ENCODE measurements at places on chromosomes 4 and X. TPM values are rescaled to one million over a fixed set of nuclear protein-coding genes. Genes with fewer than 3 reads are reported as not detected.

Gene FTSJ1
- total RNA-seq = 99.4 TPM

- DNase-seq = no peak
These were observed 46.4 kb upstream of the PARM1 start for GRCh38 chr4:74886484-74886883.

- no peak for DNase-seq
These were observed 127.3 kb upstream of the MAGEB16 start for GRCh38 chrX:35670889-35671288.

DNA sequence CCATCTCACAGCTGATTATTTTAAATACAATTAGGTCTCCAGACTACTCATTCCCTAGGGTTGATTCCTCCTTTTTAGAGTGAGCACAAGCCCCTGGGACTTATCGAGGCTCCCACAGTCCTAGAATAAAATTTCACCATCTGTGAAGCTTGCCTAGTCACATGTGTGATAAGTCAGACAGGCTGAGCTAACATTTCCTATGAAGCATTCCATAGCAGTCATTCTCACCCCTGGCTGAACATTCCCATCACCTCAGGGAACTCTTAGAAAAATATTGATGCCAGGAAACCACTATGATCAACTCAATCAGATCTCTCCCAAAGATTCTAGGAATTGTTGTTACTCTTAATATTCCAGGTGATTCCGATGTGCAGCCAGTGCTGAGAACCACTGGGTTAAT, 37.7 kb downstream of the ARHGEF9 start:
- no peak for DNase-seq

DNA sequence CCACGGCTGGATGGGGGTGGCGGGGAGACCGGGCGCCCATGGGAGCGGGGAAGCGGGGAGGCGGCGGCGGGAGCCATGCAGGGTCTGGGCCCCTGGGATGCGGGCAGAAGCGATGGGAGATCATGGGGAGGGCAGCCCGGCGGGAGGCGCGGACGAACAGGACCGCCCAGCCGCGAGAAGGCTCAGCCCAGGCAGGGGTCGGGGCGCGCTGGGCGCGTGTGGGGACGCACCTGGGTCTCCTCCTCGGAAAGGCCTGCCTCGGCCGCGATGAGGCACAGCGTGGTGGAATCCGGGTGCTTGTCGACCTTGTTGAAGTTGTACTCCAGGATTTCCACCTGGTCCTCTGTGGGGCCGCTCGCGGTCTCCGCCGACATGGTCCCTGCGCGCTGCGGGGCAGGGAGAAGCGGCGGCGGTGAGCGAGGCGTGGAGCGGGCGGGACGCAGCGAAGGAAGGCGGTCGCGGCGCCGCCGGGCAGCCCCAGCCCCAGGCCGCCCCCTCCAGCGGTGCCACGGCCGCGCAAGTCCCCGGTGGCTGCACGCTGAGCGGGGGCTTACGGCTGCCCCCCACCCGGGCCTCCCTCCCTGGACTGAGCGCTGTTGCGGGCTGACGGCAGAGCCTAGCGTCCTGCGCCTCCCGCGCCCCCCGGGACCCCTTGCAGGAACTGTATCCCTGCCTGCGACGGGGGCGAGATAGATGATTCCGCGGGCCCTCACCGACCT, 25.3 kb downstream of the HOPX start:
- DNase-seq = no peak

DNA sequence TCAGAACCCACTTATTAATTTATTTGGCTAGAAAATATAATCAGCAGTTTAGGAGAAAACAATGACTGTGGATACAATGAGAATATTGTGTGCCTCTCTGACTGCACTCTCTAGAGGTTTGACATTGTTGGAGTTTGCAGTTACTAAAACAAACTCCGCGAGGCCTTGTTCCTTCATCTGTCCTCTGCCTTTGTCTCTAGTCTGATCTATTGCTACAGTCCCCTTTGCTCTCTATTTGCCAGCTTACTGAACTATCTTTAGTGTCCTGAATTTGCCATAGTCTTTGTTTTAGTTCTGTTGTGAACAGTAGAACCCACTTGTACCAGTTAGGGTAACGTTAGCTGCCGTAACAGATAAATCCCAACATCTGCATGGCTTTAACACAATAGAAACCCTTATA, 81.4 kb upstream of the RPS6KA3 start:
- no peak for DNase-seq

DNA sequence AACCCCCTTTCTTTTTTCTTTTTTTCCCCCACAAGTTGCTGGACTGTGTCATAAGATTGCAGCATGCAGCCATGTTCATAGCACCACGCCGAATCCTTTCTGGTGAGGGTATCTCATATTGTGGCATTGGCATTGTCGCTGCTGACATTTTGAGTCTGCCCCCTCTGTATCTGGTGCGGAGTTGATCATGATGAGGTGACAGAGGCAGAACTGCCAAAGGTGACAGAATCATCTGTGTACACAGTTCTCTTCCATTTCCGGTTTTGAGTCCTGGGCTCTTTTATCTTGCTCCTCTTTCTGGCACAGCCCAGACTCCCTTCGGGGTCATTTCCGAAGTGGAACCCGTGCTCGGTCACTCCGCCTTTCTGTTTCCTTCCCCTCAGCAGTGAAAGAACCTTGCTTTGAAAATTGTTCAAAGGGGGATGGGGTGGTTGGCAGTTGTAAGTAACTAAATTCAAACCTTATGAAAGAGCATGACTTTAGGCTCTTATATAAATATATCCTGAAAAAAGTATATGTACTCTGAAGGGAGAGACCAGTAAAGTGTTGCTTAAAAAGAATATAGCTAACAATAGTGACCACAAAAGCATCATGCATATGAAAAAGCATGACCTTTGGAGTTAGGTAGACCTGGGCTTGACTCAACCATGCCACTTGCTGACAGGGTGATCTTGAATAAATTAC, 55.0 kb upstream of the BMP2K start:
- DNase-seq = no peak

DNA sequence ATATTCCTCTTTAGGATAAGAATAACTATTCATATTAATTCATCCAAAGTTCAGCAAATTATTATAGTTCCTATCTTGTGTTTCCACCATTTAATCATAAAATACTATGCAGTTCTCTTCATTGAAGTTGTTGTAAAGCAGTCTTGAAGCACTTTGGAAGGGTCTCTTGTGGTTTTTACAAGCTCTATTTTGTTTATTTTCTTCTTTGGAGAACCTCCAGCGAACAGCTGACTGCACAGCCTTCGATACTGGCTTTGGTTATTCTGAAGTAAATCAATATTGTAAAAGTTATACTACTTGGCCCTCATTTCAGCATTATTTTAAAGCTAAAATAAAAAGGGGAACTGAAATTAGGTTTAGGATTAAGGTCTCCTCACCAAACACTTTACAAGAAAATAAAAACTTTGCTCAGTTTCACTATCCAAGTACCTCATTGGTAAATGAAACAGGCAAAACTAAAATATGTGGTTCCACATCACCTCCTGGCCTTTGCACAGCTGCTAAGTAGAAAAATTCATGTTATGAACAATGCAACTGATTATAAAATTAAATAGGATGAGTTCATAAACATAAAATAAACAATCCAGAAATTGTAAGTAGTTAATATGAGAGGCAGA, 1629.2 kb upstream of the ADGRL3 start:
- DNase-seq = no peak

GRCh38 chrX:120668357-120668756, 38.5 kb upstream of the C1GALT1C1 start:
- DNase-seq = no peak

Measured in Daoy (cell line).